ENCODE measurements at places on chromosomes 5 and 9.

DNA sequence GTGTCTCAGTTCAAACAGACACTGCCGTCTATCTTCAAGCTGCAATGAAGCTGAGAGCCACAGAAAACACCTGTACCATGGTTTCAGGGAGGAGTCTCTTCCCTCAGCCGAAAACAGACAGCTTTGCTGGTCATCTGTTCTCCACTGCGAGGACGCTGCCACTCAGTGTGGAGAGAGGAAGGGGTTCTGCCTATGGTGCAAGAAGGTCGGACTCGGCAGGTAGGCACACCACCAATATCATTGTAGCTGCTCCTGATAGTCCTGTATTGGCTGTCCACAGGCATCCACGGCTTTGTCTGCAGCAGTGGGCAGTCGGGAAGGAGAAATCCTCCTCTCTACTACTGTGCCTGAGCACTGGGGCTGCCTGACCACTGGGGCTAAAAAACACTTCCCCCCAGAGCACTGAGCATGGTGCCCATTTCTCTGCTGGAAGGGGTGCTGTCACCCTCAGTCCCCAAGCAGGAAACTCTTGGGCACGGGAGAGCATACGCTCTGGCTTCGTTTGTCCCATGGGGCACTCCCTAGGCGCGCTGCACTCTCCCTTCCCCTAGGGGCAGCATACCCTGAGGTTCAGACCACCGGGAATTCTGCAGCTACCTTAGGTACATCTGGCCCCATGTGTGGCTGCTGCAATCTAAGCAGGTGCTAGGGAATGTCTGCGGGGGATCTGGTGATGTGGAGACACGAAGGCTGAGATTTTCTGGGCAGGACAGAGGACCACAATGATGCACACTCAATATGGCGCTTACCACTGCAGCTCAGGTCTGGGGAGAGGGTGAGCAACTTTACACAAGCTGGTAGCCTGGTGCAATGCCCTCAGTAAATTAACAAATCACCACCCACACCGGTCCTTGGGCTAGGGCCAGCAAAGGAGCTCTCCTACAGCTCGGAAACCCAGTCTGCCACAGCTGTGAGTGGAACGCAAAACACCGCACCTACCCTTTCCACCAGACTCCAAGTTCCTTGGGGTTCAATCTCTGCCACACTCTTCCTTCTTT lies 880.9 kb upstream of the SEMA6A start:
- no peak for DNase-seq

- DNase-seq: no peak
Observed at GRCh38 chr9:13189362-13189761, 90.1 kb downstream of the MPDZ start.

DNA sequence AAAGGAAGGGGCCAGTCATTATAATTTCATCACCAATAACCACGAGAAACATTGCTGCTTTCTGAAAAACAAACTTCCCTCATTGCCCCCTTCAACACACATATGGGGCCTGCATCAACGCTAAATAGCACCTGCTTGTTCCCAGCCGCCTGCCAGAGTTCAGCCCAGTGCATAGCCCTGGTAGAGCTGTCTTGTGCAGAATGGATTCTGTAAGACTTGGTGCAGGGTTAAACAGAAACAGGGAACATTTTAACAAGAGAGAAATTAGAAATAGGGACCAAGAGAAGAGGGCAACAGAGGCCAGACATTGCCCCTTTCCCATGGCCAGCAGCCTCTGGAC lies 56.7 kb downstream of the UBE2QL1 start:
- DNase-seq: no peak

DNA sequence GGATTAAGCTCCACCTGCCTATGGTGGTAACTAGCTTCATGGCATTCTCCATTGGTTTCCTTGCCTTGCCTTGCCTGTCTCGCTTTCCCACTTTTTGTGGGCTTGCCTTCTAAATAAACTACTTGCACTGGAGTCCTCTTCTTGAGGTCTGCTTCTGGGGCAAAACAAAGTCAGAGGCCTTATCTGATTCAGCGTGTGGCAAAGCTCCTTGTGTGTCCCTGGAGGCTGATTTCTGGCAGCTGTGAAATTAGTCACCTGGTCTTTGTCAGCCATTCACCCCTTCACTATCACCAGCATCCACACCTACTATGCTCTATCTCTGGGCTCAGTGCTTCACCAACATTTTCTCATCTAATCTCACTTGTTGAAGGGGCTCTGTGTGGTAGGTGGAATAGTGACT lies 176.2 kb downstream of the SEC61B start:
- no peak for DNase-seq

- no peak for DNase-seq
Observed at GRCh38 chr5:29894668-29895067, 1298.8 kb upstream of the CDH6 start.

GRCh38 chr9:125805057-125805456 lies 57.9 kb downstream of the PBX3 start:
- DNase-seq: no peak

GRCh38 chr5:43161244-43161643 lies 30.8 kb upstream of the NIM1K start:
- no peak for DNase-seq

DNA sequence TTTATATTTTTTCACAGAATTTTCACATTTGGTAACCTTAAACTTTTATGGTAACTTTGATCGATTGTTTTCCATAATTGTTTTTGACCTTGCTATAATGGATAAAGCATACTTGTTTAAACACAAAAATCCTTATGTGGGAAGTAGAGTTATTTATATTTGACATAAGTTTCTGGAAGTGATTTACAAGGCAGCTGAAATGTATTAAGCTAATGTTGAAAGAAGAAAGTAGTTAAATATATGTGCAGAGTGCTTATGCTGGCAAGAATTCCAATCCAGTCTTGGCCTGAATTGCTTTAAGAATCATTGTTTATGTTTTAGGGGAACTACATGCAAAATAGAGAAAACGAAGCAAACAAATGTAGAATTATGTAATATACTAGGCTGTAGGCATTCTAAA lies 763.6 kb downstream of the TAF11L14 start:
- DNase-seq: no peak

DNA sequence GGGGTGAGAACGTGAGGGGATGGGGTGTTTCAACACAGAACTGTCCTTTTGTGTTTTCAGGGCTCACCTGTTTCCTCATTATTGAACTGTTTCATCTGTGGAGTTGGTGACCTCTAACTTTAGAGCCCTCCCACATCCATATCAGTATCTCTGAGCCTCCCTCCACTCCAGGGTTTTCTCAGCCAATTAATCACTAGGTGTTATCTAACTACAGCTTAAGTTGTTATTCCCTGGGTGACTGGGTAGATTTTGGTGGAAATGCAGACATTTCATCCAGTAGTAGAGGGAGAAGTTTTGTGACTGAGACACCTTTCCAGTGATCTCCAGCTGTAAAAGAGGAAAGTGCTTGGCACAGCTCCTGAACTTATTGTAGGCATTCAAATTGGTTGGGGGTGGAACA lies 23.7 kb downstream of the PPP3R2 start:
- DNase-seq: no peak

- DNase-seq: no peak
Observed at GRCh38 chr9:125486152-125486508, 220.9 kb downstream of the MAPKAP1 start.

DNA sequence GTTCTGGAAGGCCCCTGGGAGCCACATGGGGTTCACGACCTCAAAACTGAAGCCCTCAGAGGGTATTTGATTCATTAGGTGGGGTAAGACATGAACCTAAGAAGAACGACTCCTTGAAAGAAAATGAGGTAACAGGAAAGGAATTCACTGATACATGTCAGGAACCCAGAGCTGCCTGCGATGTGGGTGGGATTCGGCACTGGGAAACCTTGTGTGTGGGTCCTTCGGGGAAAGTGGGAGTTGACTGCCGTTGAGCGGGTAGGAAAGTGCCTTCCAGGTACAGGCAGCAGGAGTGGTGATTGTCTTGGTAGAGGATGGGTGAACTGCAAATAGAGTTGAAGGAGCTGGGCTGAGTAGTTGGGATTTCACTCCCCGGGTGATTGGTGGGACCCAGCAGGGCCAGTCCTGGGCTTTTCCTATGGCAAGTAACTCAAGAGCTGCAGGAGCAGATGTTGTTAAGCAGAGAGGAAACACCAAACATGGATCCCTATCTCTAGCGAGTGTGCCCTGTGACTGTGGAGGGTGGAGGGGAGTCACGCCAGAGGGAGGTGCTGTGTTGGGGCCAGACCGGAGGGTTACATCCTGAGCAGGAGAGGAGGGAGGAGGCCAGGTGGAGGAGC lies 30.8 kb downstream of the ANKRD33B start:
- peak; percentile 50 for DNase-seq

DNA sequence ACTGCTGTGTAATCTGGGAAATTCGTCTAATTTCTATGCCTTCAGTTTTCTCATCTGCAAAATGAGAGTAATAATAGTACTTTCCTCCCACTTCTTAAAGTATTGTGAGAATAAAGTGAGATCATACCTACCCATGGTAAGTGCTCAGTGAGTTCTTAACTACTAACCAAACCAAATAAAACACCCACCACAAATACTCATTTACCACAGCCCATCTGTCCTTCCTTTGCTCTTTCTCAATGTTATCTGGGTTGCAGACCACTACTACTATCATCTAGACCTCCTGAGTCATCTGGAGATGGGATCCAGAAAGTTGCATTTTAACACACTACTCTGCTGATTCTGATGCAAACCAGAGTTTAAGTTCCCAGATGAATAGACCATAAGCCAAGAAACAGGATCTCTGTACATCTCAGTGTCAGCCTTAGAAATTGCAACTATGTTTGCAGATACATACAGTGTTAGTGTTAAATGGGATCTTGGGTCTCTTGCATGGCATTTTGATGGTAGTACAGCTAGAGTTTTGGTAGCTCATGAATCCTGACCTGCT lies 105.4 kb upstream of the ATP10B start:
- DNase-seq: no peak

- DNase-seq: no peak
Observed at GRCh38 chr5:35131723-35132122, 84.0 kb upstream of the AGXT2 start.

DNA sequence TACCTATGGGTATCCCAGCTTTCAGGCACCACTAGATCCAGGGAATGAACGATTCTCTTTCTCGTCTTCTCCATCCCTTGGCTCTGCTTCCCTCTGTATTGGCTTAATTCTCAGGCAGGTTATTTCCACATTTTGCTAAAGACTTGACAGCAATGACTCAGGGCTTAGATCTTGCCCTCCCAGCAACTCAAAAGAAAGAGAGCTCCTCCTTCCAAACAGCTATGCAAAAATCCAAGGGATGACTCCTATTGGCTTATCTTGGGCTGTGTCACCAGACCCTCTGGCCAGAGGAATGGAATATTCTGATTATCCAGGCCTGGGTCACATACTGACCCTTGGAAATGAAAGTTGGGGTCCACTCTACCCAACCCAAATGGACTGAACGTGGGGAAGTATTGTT lies 270.2 kb downstream of the NTRK2 start:
- DNase-seq: no peak

DNA sequence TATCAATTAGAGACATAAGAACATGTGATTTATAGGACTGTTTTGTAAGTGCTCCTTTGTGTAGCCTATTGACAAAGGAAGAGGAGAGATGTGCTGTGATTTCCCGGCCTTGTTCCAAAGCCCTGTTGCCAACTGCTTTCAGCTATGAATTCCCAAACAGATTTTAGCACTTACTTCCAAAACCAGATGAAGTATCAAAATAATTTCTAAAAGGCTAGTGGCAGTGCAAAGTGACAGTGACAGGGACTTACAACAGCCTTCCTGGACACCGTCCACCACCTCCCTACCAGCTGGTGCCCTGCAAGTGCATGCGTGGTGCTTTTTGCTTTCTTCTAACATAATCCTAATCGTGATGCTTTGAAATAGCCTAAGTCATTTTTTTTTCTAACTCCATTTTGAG lies 254.1 kb upstream of the ACTBL2 start:
- no peak for DNase-seq

- no peak for DNase-seq
Observed at GRCh38 chr5:54249210-54250028, 61.0 kb downstream of the ARL15 start.

DNA sequence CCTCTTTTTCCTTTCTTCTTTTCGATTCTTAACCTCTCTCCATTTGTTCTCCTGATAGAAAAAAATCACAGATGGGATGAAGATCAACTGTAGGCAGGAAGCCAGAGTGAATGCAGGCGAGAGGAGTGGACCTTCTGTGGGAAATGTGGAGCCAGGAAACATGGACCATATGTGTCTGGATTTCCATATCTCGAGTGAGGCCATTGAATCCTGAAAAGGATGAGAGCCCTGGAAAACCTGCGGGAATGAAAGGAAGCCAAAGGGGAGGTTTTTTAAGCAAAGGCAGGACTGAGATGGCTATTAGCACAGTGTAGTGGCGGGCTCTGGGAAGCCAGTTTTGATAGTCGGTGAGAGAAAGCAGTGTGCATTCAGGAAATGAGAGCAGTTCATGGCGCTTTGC lies 139.5 kb upstream of the C9orf72 start:
- DNase-seq: no peak

- DNase-seq: no peak
Observed at GRCh38 chr5:87769157-87769556, 356.4 kb upstream of the CCNH start.

DNA sequence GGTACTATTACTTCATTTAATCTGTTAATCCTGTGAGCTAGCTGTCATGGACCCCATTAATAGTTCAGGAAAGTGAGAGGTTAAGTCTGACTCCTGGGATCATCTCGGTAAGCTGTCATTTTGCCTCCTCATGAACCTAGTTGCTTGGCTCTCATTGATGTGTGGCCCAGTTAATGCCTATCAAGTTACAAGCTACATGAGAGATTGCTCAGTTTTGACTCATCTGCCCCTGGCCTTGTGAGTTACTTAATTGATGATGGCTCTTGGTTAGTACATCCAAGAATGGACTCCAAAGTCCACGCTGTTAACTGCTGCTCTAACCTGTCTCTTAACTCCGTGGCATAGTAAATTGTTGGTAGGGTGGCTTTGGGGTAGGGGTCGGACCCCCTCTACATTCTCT lies 23.9 kb downstream of the LARP1 start:
- no peak for DNase-seq

DNA sequence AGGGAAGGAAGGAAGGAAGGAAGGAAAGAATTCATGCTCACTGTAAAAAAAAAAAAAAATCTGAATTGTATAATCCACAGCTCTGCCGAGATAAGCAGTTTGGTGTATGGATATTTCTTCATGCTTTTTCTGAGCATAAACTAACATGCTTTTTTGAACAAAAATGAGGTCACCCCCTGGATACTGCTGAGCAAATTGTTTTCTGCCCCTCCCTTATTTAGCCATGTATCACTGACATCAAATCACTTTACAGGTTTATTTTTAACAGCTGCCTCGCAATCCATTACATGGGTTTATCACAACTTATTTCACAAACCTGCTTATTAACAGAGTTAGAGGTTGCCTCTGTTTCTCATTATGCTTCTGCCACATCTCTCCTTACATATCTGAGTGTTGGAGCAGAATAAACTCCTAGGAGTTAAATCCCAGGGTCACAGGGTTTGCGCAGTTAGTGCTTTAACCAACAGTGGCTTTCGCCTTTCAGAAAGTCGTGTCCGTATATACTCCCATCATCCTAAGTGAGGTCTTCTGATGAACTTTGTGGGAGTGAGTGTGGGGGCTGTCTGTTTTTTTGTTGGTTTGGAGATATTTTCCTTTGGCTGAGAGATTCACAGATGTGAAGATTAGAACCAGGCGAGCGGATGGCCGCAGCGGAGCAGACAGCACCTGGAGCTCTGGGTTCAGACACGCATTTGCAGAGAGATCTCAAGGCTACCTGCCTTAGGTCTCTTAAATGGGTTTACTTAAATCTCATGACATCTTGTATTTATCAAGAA lies 57.7 kb downstream of the AK8 start:
- no peak for DNase-seq
